ENCODE measurements at places on chromosomes 2 and 18.
A peak's percentile ranks its signal among the peaks of the same experiment; 100 is the strongest.

GRCh38 chr2:181197140-181197760 is 216.8 kb downstream of the UBE2E3 start:
- DNase-seq = no peak

GRCh38 chr2:207528980-207529329 is 807 bp upstream of the CREB1 start:
- DNase-seq = no peak

GRCh38 chr2:39816845-39817244 is 37.8 kb upstream of the THUMPD2 start:
- DNase-seq = no peak

DNA sequence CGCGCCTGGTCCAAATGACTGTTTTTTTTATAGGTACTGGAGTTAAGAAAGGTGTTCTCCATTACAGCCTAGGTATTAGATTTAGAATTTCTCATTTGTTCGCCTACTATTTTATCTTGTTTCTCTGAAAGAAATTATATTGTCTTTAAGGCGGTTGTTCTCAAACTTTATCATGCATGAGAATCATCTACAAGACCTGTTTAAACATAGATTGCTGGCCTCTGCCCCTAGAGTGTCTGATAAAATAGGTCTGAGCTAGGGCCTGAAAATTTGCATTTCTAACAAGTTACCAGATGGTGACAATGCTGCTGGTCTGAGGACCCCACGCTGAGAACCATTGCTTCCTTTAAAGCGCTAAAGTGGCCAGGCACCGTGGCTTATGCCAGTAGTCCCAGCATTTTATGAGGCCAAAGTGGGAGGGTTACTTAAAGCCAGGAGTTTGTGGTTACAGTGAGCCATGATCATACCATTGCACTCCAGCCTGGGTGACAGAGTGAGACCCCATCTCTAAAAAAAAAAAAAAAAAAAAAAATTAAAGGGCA is 34.0 kb upstream of the RNF138 start:
- peak; percentile 11 for DNase-seq

GRCh38 chr2:161388146-161388779 is 27.8 kb upstream of the TBR1 start:
- DNase-seq = no peak

DNA sequence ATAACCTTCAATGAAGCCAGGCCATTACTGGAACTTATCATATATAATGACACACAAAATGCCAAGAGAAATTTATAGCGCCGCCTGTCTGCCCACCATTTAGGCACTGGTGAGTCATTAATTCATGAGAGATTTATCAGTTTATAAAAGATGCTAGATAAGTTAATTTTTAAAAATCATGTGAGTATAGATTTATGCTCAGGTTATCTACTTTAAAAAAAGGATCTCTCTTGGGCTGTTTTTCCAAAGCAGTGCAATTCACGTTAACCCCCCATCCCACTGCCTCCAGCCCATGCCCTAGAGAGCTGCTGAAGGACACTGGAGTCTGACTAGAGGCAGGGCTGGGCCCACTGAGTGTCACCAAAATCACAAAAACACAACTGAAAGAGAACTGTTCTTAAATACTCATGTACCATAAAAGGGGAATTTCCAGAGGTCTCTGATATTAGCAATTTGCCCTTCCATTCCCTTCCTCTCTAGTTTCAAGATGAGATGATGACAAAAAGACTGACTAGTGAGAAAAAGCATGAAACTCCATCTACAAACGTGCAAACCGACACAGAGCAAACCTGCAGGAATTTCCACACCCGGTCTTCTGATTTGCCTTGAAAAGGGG is 160.8 kb downstream of the BCL2 start:
- no peak for DNase-seq

DNA sequence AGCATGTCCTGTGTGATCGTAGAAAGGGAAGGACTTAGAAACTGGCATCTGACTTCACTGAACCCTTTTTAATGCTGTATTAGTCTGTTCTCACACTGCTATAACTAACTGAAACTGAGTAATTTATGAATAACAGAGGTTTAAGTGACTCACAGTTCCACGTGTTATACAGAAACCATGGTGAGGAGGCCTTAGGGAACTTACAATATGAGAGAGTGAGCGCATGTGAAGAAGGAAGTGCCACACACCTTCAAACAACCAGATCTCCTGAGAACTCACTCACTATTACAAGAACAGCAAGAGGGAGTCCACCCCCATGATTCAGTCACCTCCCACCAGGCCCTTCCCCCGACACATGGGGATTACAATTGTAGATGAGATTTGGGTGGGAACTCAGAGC is 811.3 kb downstream of the CPS1 start:
- no peak for DNase-seq

Measured in iPS DF 6.9 (cell line).